Activated T-cell treated with anti-CD3 and anti-CD28 coated beads, Interleukin-2, amount 50 U/mL, for 1 hour (primary cell): ENCODE measurements at places on chromosomes 4 and X.

DNA sequence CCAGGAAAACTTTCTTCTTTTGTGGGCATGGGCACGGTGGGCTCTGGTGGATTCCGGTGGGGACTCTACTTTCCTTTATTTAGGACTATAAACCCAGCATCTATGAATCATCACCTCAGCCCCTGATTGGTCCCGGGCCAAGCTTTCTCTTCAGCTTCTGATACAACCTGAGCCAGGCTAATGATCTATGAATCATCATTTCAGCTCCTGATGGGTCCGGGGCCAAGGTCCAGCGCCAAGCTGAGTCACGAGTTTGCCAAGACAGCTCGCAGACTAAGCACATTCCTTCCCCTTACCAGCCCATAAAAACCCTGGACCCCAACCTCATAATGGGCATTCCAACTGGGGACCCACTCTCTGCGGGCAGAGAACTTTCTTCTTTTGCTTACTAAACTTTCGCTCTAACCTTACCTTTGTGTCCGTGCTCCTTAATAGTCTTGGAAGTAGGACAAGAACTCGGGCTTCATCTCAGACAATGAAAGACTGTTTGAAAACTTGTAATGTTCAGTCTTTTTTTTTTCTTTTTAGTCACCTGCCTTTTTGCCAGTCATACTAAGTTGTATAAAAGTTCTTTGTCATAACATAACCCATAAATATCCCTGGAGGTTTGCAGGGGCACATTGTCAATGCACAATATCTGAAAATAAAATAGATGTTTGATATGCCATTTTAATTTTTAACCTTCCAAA is 904.9 kb upstream of the EPHA5 start:
- no peak for DNase-seq

DNA sequence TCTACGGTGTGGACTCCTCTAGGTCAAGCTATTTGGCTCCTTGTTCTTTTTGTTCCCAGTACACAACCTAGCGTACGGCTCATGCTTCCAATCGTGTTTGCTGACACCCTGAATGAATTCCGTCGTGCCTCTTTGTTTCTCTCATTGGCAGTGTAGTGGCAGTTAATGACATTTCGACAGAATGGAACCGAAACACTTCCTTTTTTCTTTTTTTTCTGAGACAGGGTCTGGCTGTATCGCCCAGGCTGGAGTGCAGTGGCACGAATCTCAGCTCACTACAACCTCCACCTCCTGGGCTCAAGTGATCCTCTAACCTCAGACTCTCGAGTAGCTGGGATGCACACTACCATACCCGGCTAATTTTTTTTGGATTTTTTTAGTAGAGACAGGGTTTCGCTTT is 113.3 kb upstream of the ATP6AP2 start:
- DNase-seq = no peak

DNA sequence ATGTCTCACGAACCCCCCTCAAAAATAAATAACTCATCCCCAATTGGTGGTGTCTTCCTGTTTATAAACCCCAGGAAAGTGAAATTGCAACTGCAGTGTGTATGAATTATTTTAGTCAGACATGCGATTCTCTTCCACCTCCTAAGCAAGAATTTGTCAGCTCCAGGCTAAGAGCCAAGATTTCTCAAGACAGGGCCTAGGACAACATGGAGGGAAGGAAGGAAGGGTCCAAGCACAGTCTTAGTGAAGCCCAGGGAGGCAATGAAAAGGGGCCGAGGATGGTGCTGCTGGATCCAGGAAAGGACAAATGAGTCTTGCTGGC is 20.0 kb downstream of the SH3KBP1 start:
- DNase-seq = no peak

DNA sequence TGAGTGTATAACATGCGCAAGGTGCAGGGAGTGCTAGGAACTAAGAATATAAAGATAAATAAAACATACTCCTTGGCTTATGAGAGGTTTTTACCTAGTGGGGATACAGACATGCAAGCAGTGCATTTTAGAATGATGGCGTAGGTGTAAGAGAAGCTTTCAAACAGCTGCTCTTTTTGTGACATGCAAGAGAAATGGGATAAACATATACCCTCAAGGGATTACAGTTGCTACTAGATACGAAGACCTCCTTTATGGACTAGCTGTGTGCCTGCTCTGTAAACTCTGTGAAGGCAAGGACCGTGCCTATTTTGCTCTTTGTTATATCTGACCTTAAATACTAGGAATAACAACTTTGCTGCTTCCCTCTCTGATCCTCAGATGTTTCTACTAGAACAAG is 39.0 kb upstream of the SLITRK4 start:
- no peak for DNase-seq

GRCh38 chr4:78766026-78766425 is 10.1 kb upstream of the BMP2K start:
- DNase-seq = no peak

DNA sequence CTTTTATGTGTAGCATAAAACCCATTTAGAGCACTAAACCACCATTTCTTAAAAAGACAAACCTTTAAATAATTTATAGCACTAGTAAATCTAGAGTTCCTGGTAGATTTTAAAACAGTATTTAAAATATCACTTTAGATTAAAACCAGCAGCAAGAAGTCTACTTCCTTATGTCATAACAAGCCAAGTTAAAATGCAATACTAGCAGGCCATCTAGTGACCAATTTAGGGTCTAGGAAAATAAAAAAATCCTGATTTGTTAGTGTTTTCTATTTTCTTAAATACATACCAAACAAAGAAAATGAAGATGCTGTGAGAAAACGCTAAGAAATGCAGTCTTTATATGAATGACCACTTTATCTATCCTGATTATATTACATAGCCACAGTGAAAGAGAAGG is 53.9 kb downstream of the PAPSS1 start:
- DNase-seq = no peak

GRCh38 chrX:80334583-80334982 is 85.7 kb upstream of the TENT5D start:
- DNase-seq = no peak

DNA sequence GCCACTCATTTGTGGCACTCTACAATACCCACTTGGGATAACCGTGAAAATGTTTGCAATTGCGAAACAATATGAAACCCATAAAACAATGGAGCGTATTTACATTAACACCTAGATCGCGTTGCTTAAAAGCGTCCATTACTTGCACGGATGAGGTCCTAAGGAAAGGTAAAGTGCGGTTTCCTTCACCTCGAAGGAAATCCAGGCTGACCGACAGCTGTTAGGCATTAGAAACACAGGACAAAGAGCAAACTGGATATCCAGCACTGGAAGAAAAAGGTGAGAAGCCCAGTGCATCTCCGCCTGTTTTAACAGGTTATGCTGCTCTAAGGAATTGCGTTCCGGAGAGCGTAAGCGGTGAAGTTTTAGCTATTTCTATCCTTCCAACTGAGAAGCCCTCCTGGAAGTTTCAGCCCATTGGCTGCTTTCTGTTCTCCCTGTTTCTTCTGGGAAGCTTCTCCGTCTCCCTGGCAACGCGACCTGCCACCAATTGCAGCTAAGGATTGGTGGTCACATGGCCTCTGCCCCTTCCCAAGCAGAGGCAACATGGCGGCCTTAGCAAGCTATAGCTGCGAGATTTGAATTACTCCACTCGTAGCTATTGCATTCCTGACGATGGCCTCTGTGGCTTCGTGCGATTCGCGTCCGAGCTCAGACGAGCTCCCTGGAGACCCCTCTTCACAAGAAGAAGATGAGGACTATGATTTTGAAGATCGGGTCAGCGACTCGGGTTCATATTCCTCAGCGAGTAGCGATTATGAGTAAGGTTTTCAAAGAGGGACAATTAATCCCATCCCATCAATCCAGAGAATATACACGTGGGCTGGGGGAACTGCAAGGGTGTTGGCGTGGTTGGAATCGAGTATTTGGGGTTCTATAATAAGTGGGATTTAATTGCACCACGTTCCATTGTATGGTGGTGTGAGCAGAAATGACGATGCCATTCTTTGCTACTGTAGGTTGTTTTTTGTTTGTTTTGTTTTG is at the start of gene INTU:
TSS of gene INTU (plus strand) at position 538 of the 984 bp plus-strand sequence. CDS start at position 616, 78 bp downstream.
- no peak for DNase-seq
